Hematopoietic multipotent progenitor cell treated with erythropoietin and hydrocortisone succinate and interleukin-3 and kit ligand, for 17 days (in vitro differentiated cells): ENCODE measurements at places on chromosomes 2 and 18.
A peak's percentile ranks its signal among the peaks of the same experiment; 100 is the strongest.

DNA sequence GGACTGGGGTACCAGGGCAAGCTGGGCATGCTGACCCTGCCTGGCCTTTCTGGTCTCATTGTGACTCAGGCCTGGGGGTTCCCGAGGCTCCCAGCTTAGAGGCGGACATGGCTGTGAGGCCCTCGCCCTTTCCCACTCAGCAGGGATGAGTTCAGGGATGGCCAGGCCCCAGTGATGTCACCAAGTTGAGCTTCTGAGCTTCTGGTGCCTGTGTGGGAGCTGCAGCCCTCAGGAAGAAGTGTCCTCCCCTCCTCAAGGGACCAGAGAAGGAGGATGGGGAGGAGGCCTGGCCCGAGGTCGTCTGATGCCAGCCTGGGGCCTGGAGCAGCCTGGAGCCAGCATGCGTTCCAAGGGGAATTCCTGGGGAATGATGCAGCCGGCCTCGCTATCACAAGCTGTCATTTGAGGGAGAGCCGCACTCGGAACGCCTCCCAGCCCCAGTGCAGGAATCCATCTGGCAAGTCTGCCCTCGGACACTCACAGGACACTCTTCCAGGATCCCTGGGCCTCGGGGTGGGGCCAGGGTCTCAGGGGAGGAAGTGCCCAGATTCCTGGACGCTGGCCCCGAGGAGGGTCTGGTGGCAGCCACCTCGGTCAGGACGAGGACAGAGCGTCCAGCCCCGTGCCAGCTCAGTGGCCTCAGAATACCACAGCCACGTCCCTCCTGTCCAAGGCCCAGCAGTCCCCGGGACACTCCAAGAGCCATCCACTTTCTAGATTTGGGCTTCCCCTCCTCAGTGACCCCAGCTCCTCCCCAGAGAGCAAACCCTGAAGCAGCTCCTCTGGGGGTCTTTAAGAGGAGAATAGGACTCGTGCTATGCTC is 61.2 kb upstream of the GPC1 start:
- DNase-seq: no peak

DNA sequence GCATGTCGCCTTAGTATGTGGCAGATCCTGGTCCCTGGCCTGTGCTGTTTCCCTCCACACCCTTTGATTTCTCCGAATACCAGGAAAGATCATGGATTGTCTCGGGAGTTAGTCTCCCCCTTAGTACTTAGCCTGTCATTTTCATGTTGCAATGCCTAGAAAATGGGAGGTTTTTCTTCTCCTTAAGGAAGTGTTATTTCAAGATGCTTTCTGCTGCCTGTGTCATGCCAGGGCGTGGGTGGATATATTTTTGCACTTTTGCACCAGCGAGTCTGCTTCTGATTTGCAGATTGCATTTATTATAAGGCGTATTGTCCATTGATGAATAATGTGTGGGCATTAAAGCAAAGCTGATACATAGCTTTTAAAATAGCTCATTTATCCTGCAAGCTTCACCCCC is 223.5 kb downstream of the NEDD4L start:
- DNase-seq: no peak

DNA sequence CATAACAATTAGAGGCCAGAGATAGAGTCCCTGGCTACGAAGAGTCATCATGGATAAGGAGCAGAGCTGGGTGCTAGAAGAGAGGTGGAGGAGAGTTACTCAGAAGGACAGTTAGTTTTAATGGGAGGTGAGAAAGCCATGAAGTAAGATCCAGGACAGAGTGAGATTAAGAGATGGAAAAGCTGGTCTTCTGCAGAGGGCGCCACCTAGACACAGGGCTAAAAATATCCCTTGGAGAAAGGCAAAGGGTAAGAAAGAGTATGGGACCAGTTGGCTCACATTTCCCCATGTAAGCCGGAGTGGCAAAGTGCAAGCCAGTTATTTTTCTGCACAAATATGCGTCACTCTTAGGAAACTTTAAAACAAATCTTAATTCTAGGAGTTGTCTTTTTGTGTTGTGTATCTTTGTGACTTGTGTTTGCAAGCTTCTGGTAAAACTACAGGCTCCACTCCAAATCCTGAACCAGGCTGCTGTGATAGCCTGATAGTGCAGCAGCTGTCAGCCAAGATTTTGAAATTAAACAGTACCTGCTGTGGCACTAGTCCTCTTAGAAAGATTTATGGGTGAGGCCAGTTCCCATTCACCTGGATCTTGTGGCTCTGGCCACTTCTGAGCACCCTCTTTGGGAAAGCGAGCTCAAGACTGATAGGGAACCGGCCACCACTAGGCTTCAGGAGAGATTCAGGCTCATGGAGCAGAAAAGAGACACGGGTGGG is 204.2 kb downstream of the TPGS2 start:
- no peak for DNase-seq

- DNase-seq: no peak
These were observed 571.2 kb upstream of the ZEB2 start for GRCh38 chr2:145090841-145091761.

GRCh38 chr2:150388289-150388625 is 99.2 kb downstream of the RND3 start:
- no peak for DNase-seq

DNA sequence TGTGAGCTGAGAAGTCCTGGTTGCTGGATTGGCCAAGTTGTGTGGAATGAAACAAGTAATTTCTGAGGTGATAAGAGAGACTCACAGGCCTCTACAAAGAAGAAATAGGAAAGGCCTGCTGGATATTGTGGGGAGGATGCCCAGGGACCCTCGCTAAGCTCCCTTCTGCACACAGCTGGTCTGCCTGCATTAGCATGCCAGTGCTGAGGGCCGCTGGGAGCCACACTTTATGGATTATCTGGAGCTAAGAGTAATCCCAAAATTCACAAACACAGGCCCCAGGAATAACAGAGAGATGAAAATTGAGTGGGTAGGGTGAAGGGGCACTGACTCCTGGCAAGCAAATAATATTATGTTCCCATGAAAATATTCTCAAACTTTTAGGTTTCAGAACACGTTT is 114.9 kb upstream of the SIX3 start:
- no peak for DNase-seq

GRCh38 chr2:18836436-18836835 is 247.1 kb upstream of the NT5C1B start:
- no peak for DNase-seq

- no peak for DNase-seq
These were observed 11.2 kb downstream of the STK25 start for GRCh38 chr2:241496904-241497877.

- DNase-seq: no peak
These were observed 19.8 kb downstream of the GPC1 start for GRCh38 chr2:240455272-240455646.

DNA sequence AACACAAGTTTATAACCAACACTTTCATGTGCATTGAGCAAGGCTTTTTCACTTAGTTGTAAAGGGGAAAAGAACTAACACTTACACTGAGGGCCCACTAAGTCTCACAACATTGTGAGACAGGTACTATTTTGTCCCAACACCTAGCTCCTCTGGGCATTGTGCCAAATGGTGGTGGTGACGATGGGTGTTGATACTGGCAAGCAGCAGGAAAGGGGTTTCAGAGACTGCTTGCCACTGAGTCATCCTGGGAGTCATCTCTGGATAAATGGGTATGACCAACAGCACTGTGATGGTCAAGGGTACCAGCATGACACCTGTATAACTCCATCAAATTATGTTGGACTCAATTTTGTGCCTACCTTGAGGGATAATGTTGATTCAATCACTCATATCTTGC is 138.8 kb upstream of the ITGA6 start:
- DNase-seq: no peak

DNA sequence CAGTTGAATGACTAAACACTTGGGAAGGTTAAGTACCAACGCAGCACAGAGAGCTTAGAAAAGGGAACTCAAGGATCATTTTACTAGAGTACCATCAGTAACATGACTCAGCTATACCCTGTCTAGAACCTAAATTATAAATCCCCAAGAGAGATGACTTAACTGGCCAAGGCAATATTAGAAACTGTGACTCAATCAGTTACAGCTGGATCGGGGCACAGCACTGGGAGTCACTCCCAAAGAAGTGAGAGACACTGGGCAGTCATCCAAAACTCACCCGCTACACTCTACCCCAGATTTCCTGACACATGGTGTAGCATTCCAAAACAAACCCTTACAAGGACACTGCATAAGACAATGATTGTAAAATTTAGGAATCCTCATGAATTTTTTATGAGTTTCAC is 17.7 kb downstream of the IWS1 start:
- DNase-seq: peak; percentile 60

DNA sequence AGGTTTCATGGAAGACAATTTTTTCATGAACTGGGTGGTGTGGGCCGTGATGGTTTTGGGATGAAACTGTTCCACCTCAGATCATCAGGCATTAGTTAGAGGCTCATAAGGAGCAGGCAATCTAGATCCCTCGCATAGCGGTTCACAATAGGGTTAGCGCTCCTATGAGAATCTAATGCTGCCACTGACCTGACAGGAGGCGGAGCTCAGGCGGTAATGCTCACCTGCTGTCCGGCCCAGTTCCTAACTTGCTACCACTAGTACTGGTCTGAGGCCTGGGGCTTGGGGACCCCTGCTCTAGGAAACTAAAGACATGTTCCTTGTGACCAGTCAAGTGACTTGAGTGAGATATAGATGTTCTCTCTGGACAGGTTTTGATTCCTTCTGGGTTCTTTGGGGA is 49.2 kb downstream of the OXER1 start:
- no peak for DNase-seq

DNA sequence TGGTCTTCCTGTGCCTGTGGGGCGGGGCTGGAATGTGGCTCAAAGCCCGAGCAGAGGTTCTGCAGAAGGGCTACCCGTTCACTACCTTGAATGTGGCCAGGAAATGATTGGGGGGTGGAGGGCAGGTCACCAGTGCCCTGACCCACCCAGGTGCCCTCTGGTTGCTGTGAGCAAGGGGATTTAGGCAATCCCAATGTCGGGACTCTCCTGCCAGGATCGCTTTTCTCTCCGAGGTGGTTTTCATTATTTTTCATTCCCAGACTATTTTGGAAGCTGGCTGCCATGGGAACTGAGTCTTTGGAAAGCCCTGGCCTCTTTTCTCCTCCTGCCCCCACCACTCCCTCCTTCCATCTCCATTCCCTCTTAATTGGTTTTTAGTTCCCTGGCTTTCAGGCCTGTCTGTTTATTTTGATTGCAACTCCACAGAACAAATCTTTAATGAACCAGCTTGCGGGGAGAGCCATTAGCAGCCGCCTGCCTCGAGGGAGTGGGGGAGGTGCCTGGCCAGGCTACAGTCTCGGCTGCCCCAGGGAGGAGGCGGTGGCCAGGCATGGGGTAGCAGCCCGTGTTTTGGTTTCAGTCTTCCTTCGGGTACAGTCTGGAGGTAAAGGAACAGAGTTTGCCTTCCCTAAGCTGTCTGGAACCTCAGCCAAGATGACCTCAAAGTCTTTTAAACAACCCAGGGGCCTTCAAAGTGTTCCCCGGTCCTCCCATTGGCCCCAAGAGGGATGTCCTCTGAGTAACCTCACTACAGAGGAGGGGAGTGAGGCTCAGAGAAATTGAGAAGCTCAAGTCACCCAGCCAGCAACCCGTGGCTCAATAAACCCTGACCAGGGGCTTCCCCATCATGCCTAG is 114.4 kb upstream of the HAAO start:
- no peak for DNase-seq

DNA sequence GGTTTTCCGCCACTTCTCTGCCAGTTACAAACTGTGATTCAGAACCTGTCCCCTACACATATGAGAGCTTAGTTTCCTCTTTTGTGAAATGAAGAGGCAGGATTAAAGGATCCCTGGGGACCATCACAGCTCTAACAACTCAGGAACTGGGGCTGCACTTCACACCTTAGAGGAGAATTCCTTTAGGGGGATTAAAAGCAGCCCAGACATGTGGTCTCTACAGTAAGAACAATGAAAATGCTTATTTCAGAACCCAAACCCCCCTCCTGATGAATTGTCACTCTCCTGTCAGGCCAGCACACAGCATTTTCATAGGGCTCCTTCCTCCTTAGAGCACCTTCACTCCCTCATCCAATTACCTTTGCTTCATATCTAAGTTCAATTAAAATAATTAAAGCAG is 101.5 kb upstream of the NEDD4L start:
- no peak for DNase-seq

DNA sequence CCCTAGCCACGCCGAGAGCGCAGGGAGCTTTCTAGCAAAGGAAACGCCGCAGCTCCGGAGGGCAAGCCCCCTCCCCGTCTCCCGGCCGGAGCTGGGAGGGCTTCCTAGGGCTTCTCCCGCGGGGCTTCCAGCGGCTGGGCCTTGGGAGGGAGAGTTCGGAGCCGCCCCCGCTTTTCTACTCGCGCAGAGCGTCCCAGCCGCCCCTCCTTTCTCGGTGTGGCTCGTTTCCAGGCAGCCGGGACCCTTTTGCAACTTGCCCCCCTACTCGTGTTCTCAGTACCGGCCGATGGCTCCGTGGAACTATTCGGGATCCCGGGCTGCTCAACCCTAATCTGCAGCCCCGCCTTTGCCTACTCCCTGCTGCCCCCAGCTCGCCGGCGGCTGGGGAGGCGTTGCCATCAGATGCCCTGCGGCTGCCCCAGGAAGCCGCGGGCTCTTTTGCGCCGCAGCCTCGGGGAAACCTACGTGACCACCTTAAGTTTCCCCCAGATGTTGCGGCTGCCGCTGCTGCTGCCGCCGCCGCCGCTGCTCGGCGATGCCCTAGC is 1.5 kb upstream of the NR4A2 start:
- peak; percentile 76 for DNase-seq
